ENCODE measurements at places on chromosomes 11 and 22. TPM values are rescaled to one million over a fixed set of nuclear protein-coding genes. Genes with fewer than 3 reads are reported as not detected.

The C22orf31 gene
- total RNA-seq, result not detected

The UBTFL1 gene
- total RNA-seq, result not detected

The ZC3H7B gene
- 61.7 TPM for total RNA-seq

The SNAP29 gene
- 10.3 TPM for total RNA-seq
